ENCODE measurements at places on chromosomes 12 and 14. TPM values are rescaled to one million over a fixed set of nuclear protein-coding genes. Genes with fewer than 3 reads are reported as not detected.

- DNase-seq, result no peak
Measured at GRCh38 chr12:133165776-133166175, 15.5 kb upstream of the ZNF268 start.

The ACOT6 gene
- total RNA-seq, result not detected

GRCh38 chr12:51028126-51028812 lies 2.1 kb upstream of the SLC11A2 start:
- peak; percentile 75 for DNase-seq

GRCh38 chr12:108597559-108598471 lies at the start of gene TMEM119:
TSS of gene TMEM119 (minus strand) at chr12:108598084. CDS start at chr12:108592383, 5,701 bp downstream.
- peak; percentile 73 for DNase-seq

GRCh38 chr14:51682411-51682810 lies 30.7 kb downstream of the FRMD6 start:
- no peak for DNase-seq

The ESYT1 gene
- 44.9 TPM for total RNA-seq

GRCh38 chr14:68544081-68544892 lies 248.6 kb downstream of the ZFP36L1 start:
- DNase-seq, result no peak

DNA sequence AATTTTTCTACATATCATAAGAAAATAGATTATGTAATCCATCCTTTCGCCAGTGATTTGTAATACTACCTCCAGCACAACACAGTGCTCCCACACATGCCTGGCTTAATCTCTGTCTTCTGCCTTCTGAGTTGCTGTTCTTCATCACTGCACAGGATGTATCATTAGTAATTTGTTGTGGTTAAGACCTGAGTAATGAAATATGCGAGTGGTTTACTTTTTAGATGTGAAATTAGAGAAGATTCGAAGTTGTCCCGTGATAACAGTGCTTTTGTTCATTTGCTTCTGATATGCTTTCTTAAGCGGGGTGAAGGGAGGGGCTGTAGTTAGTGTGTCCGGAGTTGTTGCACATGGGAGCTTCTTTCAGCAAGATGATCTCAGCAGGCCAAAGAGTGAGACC lies 18.1 kb downstream of the KRT85 start:
- DNase-seq, result no peak

GRCh38 chr12:78571953-78572352 lies 292.6 kb upstream of the SYT1 start:
- no peak for DNase-seq

The LRCOL1 gene
- not detected for total RNA-seq

The RPGRIP1 gene
- not detected for total RNA-seq

The RNASE7 gene
- not detected for total RNA-seq

The KLHL33 gene
- total RNA-seq, result not detected

DNA sequence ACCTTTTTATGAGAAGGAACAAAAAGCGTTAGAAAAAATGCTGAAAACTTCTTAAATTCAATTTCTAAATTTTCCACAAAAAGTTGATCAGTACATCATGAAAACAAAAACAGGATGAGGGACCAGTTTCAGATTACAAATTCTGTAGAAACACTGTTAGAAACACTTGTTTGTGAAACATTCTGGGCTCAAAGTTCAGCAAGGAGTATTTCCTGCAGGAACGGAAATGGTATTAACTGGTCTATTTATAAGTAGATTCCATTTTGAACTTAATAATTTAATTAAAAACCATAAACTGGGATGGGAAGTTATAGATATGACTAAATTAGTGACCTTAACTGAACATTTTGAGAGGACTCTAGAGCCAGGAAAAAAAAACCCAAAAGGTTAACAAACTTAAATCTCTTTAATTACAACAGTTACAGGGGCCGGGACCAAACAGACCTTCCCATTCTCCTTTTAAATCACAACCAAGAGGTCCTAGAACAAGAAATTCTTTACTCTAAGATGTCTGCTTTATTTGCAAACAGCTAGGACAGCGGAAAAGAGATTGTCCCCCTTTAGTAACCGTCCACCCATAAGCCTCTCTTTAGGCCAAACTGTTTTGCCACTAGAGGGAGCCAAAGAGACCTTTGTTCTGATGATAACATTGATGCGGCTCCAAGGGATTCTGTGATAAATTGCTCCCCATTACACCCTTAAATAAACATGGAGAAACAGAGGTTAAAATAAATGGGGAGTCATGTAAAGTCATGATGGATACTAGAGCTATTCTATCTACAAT lies 69.0 kb upstream of the RERGL start:
- DNase-seq, result peak; percentile 55

- DNase-seq, result no peak
Measured at GRCh38 chr14:98008381-98009113, 1211.4 kb downstream of the VRK1 start.

DNA sequence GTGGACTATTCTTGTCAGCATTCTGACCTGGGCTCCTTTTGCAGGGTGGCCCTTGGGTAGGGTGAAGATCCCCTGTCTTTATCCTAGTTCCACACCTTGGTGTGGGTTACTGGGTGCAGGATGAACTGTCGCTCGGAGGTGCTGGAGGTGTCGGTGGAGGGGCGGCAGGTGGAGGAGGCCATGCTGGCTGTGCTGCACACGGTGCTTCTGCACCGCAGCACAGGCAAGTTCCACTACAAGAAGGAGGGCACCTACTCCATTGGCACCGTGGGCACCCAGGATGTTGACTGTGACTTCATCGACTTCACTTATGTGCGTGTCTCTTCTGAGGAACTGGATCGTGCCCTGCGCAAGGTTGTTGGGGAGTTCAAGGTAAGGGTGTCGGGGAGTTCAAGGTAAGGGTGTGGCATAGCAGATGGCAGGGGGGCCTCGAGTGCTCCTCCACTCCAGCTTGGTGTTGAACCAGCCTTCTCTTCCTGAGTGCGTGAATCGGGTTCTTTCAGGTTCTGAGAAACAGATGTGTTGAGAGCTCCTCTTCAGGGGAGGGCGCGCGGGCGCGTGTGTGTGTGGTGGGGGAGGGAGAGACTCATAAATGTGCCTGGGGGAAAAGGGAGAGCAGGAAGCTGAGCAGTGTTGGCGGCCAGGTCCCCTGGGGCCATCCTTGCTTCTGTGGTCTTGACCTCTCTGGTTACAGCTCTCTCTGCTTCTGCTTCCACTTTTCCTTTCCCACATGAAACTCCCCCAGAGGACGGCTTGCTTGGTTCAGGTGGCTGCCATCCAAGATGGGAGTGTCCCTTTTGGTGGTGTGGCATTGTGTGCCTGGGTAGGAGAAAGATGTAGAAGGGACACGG lies 4.0 kb downstream of the ATG101 start:
- DNase-seq, result no peak

DNA sequence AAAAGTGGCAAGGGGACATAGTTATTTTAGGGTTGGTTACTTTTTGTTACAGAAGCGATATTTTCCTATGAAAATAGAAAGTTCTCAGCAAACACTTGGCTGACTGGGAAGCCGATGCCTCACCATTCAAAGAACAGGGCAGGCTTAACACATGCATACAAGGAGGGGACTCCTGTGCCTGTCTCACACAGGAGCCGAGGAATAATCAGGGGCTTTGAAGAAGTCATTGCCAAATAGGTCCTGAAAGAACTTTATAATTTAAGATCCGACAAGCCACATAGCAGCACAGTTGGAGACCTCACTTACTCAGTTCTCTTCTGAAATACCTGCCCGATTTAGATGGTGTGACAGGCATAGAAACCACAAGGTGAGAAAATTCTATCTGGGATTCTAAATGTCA lies 389.8 kb downstream of the EMP1 start:
- DNase-seq, result no peak

The C14orf132 gene
- 16.3 TPM for total RNA-seq

DNA sequence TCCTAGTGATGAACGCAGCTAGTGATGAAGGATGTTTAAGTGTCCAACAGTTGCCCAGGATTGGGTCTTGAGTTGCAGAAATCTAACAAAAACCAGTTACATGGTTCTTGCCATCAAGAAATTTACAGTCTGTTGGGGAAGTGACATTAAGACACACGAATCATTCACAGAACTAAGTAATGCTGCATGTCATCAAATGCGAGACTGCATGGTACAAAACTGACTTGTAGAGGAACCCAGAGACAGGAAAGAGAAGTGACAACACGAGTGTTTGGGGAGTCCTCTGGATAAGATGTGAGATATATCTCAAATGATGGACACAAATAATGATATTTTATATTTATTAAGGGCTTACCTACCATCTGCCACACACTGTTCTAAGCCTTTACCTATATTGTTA lies 6.1 kb upstream of the SYNE3 start:
- DNase-seq, result no peak

The CRIP1 gene
- 5.8 TPM for total RNA-seq

DNA sequence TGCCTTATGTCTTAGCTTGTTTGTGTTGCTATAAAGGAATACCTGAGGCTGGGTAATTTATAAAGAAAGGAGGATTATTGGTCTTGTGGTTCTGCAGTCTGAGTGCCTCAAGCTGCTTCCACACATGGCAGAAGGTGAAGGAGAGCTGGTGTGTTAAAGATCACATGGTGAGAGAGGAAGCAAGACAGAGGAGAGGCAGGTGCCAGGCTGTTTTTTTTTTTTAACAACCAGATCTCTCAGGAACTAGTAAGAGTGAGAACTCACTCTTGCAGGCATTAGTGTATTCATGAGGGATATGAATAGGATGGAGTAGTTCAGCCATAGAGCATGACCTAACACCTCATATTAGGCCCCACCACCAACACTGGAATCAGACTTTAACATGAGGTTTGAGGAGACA lies 123.4 kb downstream of the CMAS start:
- no peak for DNase-seq

The SPTB gene
- 1.1 TPM for total RNA-seq

GRCh38 chr14:50936016-50936340 lies 8.3 kb downstream of the PYGL start:
- DNase-seq, result no peak

The C12orf50 gene
- 0.40 TPM for total RNA-seq

DNA sequence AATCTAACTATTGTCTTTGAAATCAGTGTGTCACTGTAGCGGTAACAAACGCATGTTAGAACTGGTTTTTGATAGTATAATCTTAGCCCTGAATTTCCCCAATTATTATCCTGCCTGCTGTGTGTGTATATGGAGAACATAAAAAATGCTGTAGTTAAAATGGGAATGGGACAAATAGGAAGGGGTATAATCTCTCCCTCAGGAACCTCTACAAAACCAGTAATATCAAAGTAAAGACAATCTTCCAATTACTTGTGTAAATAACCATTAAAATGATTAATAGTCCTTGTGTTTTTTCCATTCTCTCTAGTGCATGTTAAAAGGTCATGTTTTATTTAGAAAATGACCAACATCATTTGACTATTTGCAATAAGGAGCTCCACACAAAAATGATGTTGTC lies 200.1 kb upstream of the TMTC1 start:
- no peak for DNase-seq

GRCh38 chr14:71852181-71852580 lies 80.0 kb upstream of the RGS6 start:
- DNase-seq, result no peak

GRCh38 chr12:6178981-6179761 lies 21.0 kb upstream of the CD9 start:
- no peak for DNase-seq

DNA sequence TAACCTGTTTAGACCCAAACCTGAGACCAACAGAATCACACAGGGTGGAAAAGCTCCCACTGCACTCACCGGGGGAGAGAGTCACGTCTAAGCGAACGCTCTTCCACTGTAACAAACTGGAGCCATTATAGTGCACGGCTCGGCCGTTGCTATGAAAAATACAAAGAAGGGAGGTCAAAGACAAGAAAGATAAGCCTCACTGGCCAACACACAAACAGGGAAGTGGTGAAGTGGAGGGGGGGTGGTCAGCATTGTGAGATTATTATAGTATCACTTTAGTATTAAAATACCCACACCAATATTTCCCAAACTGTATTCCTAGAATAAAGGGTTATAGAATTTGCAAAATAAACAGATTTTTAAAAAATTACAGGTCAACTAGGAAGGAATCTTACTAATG lies 90.9 kb downstream of the TRAFD1 start:
- no peak for DNase-seq

DNA sequence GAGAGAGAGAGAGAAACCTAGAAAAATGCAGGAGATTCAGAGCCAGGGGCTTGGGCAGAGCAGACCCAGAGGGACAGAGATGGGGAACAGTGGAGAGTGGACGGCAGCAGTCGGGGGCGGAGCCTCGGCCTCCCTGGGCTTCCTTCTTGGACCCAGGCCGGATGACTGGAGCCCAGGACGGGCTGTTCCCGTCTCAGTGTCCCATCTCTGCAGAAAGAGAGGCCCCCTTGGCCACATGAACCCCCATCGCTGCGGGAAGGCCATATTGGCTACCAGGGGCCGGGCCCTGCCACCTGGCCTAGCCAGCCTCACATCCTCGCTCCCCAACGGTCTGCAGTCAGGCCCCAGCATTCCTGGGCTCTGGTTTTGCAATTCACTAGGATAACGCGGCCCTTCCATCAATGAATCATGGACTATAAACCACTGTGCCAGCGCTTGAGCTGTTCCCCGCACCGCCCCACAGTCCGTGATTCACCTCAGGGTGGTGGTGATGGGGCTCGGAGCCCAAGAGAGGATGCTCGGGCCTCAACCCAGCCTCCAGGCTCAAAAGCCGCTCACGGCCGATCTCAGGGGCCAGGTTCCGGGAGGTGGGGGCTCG lies 116.5 kb downstream of the RFLNA start:
- peak; percentile 72 for DNase-seq

DNA sequence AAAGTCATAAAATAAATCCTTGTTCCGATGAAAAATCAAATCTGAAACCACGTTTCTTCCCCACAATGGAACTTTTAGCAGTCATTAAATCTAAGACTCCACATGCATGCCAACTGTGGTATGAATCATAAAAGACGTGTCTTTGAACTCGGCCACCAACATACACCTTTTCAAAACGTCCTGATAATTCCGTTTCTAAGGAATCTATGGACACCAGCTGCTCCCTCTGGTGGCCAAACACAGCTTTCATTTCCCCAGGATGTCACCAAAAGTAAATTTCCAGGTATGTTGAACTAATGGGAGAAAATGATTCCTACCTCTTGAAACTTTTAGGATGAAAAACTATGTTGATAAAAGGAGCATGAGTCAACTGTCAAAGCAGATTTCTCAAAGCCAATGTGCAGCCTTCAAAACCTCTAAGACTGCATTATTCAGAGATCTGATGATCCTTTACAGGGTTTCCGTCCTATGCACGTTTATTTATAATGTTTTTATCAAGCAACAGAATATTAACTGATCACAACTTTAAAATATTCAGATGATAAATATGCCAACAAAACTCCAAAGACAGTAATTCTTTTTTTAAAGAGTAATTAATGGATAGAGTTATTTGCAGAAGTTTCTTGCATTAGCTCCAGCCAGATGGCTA lies 96.2 kb downstream of the CIT start:
- DNase-seq, result peak; percentile 82

DNA sequence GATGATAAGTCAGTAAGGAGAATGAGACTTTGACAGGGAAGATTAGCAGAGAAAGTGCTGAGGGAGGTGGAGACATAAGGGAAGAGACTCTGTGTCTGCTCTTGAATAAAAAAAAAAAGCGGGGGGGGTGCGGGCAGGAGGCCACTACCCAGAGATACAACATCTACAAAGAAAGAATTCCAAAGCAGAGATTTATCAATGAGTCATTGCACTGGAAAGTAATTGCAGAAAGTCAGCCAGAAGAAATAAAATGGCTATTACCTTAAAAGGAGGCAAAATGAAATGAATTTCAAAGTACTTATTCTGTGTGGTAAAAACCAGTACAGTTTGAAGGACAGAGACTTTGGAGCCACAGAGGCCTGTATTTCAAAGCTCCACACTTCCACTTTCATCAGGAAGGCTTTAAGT lies 267.1 kb upstream of the PRKD1 start:
- no peak for DNase-seq

All from hepatocyte (in vitro differentiated cells).